Testis (tissue), 5 donors: ENCODE measurements at places on chromosomes 6 and 20.
A peak's percentile ranks its signal among the peaks of the same experiment; 100 is the strongest.

- no peak for DNase-seq
These were observed 174.4 kb downstream of the SYNE1 start for GRCh38 chr6:152462716-152463115.

DNA sequence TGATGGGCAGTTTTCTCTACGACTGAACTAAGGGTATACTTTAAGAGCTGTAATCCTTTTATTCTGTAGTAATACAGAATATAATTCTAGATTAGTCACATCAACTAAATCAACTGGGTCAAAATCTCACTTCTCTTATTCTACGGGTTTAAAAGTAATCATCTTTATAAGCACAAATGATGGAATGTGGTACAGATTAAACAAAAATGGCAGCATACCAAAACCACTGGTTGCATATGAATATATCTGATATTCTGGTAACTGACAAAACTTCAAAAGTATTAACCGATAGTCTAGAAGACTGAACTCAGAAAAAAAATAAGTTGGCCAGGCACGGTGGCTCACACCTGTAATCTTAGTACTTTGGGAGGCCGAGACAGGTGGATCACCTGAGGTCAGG is 7.0 kb downstream of the SOD2 start:
- DNase-seq, result no peak

DNA sequence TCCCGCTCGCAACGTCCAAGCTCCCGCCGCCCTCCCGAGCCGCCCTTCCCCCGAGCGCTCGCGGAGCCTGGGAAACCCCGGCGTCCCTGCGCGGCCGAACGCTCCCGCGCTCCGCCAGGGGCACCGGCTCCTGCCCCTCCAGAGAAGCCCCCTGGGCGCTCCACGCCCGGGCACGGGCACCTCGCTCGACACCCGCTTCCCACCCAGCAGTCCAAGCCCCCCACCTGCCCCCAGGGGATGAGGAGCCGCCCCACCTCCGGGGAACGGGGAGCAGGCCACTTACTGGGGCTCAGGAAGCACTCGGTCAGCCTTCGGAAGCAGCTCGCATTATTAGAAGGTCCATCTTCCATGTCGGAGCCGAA is 1.4 kb downstream of the PDE10A start:
- no peak for DNase-seq

DNA sequence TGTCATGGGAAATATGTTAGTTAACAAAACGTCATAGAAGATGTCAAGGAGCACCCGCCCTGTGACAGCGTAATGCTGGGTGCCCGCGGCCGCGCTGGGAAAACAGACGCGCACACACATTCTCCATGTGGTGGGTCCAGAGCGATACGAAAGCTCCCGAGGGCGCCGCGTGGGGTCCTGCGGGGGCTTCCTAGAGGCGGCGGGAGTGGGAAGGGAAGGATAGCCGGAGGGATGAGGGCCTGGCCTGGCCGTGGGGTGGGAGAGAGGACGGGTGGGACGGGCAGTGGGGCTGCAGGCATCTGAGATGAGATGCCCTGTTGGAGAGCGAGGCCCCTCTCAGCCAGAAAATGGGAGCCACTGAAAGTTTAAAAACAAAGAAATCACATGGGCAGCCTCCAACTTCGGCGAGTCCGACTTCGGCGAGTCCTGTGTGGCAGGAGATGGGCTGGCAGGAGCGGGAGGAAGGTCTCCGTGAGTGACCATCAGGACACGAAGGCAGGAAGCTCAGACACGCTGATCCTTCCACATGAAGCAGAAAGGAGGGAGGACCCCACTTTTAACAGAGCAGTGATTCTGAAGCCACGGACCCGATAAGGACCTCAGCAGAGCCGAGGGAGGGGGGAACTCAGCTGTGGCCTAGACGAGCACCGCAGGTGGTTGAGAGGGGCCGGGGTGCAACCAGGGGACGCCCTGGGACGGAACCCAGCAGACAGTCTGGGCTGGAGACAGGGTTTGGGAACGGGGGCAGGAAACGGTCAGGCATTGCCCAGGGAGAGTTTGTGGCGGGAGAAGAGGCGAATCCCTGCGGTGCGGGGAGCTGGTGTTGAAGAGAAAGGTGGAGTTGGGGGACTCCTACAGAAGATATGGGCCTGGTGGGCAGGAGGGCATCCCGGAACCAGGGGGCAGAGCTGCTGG is 114.1 kb upstream of the FRMD1 start:
- no peak for DNase-seq

- peak; percentile 41 for DNase-seq
These were observed 58.8 kb upstream of the SLCO4A1 start for GRCh38 chr20:62583424-62583920.

- no peak for DNase-seq
These were observed 32.2 kb downstream of the CARMIL1 start for GRCh38 chr6:25311331-25311840.

- no peak for DNase-seq
These were observed 25.6 kb downstream of the NFYA start for GRCh38 chr6:41098366-41098765.

DNA sequence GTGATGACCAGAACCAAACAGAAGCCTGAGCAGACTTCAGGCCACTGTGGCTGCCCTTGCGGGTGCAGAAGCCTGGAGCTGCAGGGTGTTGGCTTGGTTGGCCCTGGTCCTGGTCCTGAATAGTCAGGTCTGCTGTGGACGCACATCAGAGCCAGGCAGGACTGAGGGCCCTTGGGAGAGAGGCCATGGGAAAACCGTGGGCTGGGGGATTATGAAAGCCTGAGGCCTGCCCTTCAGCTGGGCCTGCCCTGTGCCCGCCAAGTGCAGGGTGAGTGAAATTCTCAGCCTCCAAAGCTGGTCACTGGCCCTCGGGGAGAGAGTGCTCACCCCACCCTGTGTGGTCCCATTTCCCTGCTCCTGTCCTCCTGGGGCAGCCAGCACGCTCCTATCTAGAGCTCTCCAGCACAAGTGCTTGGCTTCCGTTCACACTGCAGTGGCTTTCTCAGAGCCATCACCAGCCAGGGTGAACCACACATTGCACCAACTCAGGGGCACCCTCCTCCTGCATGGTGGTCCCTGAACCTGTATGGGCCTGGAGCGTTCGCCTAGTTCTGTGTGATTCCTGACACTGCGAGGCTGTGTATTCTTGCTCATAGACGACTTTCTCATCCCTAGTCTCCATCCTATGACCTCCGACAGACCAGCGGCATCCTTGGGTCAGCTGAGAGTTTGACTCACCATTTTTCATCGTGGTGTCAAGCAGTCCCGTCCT is 146.1 kb downstream of the TTLL2 start:
- DNase-seq, result no peak

DNA sequence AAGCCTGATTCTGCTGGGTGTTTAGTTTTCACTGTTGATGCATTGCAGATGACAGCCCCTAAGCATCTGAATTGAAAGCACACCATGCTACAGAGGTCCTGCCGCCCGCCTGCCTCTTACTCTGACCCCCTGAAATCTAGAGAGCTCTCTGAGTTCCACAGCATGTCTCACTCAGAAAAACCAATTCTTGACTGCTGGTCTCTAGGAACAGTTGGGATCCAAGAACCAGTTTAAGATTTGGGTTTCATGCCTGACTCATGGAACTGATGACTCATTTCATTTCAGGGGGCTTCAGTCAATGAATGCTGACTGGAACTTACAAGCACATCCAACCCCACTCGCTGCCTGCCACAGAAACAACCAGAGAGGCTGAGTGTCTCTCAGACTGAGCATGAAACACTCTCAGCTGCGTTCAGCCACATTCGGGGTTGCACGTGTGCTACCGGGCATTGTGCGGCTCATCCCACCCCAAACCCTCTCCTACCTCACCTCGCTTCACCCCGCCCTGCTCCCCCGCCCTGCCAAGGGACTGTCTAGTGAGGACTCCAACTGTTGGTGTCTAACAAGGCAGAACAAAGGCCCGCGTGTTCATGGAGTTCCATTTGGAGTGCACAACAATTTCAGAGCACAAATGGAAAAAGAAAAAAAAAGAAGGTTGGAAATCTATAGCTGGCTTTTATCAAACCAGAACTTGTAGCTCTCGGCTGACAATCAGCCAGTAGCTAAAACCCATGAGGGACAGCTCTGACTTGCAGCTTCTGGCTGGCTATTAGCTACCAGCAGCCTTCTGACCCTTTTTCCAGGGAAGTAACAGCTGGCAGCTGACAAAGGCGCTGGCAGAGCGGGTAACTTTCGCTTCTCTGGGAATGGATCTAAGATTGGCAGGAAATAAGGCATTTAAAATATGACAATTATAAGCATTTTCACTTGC is 20.0 kb upstream of the TRAF3IP2 start:
- DNase-seq, result no peak

DNA sequence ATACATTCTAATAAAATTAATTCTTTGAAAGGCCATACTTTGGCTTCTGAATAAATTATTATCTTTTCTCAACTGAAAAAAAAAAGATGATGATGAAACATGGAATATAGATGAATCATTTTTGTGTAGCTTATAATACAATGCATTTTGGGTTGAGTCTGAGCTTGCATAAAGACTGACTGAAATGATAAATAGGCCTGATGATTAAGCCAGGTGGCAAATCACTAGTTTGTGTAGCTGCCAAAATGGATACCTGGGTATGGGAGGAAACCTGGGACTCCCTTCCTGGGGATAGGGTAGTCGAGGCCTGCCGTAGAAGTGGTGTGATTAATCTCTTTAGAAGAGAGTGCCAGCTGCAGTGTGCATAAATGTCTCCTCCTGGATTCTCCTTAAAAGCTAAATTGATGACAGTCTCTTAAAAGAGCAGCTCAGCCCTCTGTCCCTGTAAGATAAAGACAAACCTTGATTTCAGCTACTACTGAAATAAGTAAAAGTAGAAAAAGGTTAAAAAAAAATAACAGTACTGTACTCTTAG is 275.1 kb downstream of the GRIK2 start:
- no peak for DNase-seq

GRCh38 chr6:154249499-154250298 is 106.9 kb downstream of the IPCEF1 start:
- no peak for DNase-seq

GRCh38 chr6:39347906-39348585 is 25.5 kb upstream of the KCNK16 start:
- peak; percentile 88 for DNase-seq

DNA sequence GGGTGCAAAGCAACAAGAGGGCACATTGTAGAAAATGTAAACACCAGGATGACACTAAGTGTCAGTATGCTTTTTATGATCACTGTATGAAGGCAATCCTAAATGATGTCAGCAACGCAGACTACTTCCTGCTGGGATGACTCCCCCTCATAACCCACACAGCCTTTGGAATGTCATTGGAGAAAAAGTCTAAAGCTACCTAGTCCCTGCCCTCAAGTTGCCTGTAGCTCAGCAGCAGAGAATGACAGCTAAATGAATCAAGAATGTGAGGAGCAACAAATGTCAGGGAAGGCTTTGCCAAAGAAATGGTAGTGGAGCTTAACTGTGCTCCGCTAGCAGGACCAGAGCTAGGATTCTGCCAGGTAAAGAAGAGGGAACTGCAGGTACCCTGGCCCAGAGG is 555.6 kb downstream of the CD83 start:
- DNase-seq, result no peak

DNA sequence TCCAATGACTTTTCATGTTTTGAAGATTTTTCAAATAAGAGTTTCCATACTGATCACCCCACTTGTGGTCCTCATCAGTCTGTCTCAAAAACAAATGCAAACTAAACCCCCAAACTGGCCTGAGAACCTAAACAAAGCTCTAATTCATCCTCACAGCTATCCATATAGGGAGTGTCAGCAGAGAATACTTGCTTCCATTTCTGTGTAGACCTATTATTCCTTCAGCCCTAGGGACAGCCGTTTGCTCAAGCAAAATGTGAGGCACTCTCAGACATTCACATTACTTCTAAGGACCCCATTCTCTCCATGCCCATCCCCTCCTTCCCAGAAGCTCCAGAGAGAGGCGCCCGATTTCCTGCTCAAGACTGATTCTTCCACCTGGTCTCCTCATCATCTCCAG is 24.6 kb downstream of the DNAAF9 start:
- no peak for DNase-seq

- no peak for DNase-seq
These were observed 71.6 kb upstream of the FBXL4 start for GRCh38 chr6:99019381-99019780.

GRCh38 chr6:30202366-30202765 is 10.8 kb downstream of the TRIM26 start:
- no peak for DNase-seq
